H1 (cell line): ENCODE measurements at places on chromosomes 1 and 21.
A peak's percentile ranks its signal among the peaks of the same experiment; 100 is the strongest.

- no peak for DNase-seq
Observed at GRCh38 chr1:67429011-67429527, 1.1 kb downstream of the SERBP1 start.

DNA sequence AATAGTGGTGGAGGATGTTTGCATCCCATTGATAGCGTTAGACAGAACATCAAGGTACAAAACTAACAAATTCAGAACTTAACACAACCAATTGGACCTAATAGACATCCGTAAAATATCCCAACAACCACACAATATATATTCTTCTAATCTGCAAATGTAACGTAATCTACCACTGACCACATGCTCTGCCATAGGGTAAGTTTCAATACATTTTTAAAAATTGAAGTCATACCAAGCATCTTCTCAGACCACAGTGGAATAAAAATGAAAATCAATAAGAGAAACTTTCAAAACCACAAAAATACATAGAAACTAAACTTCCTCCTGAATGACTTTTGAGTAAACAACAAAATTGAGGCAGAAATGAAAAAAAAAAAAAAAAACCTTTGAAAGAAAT is 1087.5 kb downstream of the KCNT2 start:
- no peak for DNase-seq

DNA sequence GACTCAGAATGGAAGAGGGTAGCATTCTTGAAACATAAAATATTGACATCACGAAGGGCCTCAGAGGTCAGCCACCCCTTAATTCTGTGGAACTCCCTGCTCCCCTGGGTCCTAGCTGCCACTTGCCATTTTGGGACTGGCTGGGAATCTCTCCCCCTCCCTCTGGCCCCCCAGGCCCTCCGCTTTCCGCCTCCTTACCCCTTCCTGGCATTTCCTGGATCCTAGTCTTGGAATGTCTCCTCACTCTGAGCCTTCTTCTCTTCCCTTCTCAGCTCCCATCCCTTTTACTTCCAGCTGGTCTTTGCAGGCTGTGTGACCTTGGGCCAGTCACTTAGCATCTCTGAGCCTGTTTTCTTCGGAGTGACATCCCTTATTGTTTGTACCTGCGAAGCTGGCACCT is 4.5 kb downstream of the PADI1 start:
- no peak for DNase-seq

- DNase-seq: no peak
Observed at GRCh38 chr1:24966724-24967346, 36.8 kb upstream of the RUNX3 start.

- peak; percentile 93 for DNase-seq
Observed at GRCh38 chr1:168084396-168085231, 52.1 kb downstream of the GPR161 start.

DNA sequence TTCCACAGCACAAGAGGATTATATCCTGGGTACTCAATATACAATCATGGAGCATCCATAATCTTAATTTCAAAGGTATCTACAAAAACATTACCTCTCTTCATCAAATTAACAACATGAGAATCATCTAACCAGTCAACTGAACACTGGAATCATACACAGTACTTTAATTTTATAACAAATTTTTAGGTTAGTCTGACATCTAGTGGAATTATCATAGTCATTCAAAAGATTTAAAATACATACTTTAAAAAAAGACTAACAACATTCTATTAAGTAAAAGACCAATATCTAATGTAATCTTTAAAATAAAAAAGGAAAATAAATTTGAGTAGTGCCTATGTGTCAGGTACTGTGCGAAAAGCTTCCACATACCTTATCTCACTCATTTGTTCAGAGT is 16.8 kb upstream of the SH3GLB1 start:
- no peak for DNase-seq

DNA sequence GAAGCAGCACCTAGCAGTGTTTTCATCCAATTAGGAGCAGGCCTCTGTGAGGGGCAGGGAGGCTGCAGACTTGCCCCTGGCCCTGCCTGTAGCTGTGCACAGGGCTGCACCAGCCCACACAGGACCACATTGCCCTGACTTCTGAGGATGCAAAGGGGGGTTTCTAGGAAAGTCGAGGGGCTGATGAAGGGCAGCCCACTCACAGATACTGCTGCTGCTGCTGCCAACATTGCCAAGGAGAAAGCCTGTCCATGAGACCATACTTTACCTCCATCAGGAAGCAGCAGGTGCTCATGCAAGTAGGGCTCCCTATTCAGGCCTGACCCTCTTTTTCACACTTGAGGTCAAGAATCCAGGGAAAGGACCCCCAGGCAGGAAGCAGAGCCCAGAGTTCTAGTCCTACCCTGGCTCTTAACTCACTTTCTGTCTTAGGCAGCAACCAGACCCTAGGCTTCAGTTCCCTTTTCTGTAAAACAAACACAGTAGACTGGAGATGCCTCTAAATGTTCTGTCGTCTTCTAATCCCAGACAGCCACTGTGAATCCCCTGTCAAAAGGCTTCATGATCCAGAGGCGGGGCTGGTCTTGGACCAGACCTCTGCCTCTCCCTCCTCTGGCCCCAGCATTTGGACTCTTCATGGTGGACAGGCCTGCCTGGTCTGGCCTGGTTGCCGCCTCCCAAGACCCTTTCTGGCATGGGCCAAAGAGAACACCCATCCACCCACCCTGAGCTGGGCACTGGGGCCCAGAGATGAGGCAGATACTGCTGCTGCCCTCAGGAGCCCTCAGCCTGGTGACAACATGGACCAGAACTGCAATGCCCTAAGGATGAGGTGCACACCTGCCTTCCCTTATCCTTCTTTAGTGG is 120.2 kb downstream of the GLIS1 start:
- no peak for DNase-seq

GRCh38 chr1:217673387-217673786 is 42.2 kb downstream of the SPATA17 start:
- DNase-seq: no peak

DNA sequence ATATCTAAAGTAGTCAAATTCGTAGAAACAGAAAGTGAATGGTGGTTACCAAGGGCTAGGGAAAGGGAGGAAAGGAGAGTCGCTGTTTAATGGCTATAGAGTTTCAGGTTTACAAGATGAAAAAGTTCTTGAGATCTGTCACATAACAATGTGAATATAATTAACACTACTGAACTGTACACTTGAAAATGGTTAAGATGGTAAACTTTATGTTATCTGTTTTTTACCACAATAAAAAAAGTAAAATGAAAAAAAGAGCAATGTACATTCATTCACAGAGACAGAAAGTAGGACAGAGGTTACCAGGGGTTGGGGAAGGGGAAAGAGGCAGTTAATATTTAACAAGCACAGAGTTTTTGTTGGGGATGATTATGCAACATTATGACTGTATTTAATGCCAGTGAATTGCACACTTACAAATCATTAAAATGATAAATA is 53.3 kb upstream of the SEC16B start:
- DNase-seq: no peak

DNA sequence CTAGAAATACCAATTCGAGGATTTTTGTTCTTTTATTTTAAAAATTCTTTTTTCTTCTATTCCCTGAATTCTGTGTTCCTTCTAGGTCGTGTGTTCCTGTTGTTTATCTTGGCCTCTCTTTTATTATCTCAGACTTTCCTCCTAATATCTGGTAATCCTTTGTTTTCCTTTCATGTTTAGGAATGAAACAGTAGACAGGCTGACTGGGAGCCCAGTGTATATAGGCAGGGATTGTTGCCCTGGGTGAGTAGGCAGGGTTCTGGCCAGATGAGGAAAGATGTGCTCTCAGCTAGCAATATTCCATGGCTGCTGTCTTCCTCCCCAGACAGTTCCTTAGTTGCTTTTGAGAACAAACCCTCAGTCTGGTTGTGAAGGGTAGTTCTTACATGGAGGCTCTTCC is 161.8 kb upstream of the PDE4B start:
- no peak for DNase-seq

GRCh38 chr21:45405819-45406762 is 1.1 kb downstream of the COL18A1 start:
- DNase-seq: no peak

- peak; percentile 34 for DNase-seq
Observed at GRCh38 chr1:34128186-34128889, 36.7 kb downstream of the CSMD2 start.

DNA sequence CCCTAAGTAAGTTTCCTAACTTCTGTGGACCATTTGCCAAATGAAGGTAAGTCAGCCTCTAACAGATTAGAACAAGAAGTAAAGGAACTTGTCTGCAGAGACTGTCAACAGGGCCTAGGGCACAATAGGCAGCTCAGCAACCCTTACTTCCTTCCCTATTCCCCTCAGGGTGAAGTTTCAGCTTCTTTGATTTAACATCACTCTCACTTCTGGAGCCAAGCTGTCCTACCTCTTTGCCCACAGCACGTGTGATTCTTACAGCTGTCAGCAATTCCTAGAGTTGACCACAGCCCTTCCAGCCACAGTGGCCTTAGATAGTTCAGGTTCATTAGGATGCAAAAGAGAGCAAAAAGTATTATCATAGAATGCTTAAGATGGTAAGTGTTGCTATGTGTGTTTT is 7.6 kb upstream of the EIF4G3 start:
- no peak for DNase-seq

GRCh38 chr1:103529746-103530145 is 4.2 kb downstream of the RNPC3 start:
- no peak for DNase-seq

GRCh38 chr1:27098431-27099134 is 56.3 kb downstream of the SLC9A1 start:
- DNase-seq: no peak

DNA sequence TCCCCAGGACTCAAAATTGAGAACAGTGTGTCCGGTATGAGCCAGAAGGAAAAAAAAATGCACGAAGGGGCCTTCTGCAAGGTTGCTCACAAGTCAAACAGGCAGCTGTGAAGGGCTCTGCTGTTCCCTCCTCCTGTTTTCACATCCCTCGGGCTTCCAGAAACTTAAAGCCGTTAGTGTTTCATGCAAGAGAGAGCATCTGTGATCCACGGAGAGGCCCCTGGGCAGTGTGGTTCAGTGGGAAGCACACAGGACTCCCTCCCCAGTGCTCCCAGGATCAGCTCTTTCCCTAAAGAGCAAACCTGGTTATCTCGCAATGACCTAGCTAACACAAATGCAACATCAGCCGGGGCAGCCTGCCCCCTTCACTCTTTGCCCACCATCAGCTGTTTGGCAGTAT is 2.9 kb upstream of the MATN1 start:
- no peak for DNase-seq

- no peak for DNase-seq
Observed at GRCh38 chr1:109025694-109026093, 16.2 kb downstream of the WDR47 start.

GRCh38 chr1:177848577-177848976 is 121.3 kb downstream of the SEC16B start:
- no peak for DNase-seq
